ENCODE measurements at places on chromosomes 4 and X.

DNA sequence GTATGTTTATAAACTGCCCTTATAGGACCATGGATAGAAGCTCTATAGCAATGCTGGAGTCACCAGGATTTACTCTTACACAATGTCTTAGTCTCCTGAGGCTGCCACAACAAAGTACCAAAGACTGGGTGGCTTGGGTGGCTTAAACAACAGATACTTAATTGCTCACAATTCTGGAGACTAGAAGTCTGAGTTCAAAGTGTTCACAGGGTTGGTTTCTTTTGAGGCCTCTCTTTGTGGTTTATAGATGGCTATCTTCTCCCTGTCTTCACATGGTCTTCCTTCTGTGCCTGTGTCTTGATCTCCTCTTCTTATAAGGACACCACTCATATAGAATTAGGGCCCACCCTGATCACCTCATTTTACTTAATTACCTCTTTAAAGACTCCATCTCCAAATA lies 2.0 kb upstream of the TRPC3 start:
- no peak for DNase-seq

DNA sequence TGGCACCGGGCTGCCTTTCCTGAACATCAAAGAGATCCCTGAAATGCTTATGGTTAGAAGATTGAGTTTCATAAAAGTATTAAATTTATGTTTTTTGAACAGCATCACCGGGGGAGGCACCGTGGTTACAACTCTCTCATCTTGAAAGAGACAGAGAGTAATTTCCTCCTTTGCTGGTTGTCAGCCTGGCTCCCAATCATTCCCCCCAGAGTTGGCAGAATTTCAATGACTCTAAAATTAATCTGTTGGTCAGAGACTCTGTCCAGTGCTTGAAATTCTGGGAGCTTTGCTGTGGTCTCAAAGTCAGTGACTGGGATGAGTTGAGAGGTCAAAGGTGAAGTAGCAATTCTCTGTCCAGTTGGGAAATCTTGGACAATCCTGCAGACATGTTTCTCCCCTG lies 135.9 kb downstream of the RAB28 start:
- DNase-seq, result no peak

DNA sequence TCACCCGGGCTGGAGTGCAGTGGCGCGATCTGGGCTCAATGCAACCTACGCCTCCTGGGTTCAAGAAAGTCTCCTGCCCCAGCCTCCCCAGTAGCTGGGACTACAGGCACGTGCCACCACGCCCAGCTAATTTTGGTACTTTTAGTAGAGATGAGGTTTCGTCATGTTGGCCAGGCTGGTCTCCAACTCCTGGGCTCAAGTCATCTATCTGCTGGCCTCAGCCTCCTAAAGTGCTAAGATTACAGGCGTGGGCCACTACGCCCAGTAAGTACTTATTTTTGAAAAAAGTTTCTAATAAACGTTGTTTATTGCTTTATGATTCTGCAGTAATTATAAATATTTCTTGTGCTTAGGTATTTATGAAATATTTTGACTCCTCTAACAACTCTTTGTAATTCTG lies 4.3 kb upstream of the PCSK1N start:
- DNase-seq, result no peak

GRCh38 chrX:72042852-72043248 lies 88.9 kb downstream of the RTL5 start:
- no peak for DNase-seq

GRCh38 chrX:101462892-101463291 lies 22.4 kb upstream of the ARMCX4 start:
- DNase-seq, result no peak

DNA sequence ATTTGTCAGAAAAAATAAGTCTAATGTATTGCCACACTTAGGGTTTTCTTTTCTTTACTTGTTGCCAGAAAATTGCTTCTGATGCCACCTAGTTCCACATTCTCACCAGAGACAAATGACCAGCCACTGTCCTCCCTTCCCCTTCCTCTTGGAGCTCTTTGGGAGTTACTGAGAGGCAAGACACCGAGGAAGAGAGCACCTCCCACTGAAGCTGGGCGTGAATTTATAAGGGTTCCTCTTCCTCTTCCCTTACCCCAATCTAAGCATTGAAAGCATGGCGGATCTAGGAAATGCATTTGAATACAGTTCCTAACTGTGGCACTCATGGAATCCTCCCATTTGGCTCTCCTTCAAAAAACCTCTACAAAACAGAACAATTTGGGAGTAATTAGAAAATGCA lies 30.0 kb downstream of the ANXA3 start:
- DNase-seq, result no peak

DNA sequence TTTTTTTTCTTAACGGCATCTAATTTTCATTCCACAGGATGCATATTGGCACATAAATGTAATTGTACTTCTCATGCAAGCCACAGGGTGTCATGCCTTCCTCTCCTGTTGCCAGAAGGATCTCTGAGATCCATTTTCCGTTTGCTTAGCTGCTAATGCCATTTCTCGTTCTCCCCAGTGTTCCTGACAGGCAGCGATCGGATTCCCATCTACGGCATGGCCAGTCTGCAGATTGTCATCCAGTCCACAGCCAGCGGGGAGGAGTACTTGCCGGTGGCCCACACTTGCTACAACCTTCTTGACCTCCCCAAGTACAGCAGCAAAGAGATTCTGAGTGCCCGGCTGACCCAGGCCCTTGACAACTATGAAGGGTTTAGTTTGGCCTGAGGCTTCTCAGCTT lies 8.9 kb upstream of the NAP1L5 start:
- DNase-seq, result peak; percentile 40

GRCh38 chr4:135277980-135278315 lies 1076.4 kb upstream of the PABPC4L start:
- no peak for DNase-seq
